ENCODE measurements at places on chromosomes 13 and 19. TPM values are rescaled to one million over a fixed set of nuclear protein-coding genes. Genes with fewer than 3 reads are reported as not detected.

The MRPL57 gene
- 19.8 TPM for total RNA-seq

The C3 gene
- total RNA-seq = 241 TPM

- ATAC-seq = no peak
Observed at GRCh38 chr19:16121141-16121540, 9.5 kb downstream of the RAB8A start.

- peak; percentile 59 for ATAC-seq
Observed at GRCh38 chr13:99043831-99044231, 66.0 kb upstream of the DOCK9 start.

DNA sequence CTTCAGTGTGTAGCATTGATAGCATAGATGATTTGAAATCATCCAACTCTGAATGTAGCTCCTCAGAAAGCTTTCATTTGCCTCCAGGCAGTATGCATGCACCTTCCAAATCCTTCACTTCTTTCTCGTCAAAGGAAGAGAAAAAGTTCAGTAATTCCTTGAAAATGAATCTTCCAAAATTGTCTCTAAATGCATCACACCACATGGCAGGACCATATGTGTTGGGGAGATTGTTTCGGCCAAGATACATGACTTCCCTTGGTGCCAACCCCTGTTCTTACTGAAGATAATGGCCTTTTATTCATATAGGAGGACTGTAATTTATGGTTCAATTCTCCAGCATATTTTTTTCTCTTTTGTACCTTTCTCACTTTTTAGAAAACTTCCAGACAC lies 315.6 kb upstream of the SPRY2 start:
- no peak for ATAC-seq

DNA sequence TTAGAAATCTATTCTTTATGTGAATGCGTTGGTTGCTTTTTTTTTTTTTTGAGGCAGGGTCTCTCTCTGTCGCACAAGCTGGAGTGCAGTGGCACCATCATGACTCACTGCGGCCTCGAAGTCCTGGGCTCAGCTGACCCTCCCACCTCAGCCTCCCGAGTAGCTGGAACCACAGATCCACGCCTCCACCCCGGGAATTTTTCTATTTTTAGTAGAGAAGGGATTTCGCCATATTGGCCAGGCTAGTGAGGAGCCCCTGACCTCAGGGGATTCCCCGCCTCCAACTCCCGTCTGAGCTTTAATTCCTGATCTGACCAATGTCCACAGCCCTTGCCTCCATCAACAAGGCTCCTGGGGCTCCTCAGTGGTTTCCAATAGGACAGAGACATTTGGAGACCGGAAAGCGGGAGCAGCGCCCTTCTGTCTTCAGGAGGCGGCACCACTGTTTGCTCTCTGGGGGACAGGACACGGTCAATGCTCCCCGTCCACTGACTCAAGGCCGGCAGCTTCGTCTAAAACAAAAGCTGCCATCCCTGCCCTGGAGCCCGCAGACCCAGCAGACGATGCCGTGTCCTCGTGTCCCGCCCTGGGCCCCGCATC lies 503 bp downstream of the TUBA3C start:
- ATAC-seq = no peak

- ATAC-seq = no peak
Observed at GRCh38 chr19:41546386-41546789, 29.6 kb upstream of the CEACAM21 start.

DNA sequence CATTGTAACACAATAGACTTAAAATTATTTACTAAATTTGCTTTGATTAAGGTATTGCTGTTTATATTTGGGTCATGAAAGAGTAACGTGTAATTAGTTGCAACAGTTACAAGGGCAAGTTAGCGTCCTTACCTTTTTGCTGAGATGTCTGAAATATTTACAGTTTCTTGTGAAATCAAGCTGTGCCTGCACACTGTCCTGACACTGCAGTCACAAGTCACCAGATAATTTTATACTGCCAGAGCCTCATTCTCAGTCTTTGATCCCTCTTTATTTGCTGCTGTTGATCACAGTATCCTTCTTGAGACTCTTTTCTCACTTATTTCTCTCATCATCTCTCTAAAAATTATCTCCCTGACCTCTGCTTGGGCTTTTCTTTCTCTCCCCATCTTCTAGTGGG lies 8.4 kb upstream of the DIAPH3 start:
- no peak for ATAC-seq

DNA sequence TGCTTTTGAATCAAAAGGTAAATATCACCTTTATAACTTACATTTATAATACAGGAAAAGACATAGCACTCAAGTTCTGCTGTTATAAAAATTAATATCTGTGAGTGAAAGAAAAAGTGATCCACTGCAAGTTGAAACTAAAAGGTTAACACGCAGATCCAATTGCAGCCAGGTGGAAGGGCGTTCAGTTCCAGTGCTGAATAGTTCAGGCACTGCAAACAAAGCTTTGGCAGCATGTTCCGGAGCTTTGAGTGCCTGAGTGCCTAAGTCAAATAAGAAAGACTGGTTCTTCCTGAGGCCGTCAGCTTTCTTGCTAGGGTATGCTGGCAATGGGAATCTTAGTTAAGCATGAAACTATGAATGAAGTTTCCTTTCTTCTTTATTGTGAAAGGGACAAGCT lies 200.3 kb downstream of the LMO7 start:
- no peak for ATAC-seq

The FGF21 gene
- total RNA-seq = not detected

DNA sequence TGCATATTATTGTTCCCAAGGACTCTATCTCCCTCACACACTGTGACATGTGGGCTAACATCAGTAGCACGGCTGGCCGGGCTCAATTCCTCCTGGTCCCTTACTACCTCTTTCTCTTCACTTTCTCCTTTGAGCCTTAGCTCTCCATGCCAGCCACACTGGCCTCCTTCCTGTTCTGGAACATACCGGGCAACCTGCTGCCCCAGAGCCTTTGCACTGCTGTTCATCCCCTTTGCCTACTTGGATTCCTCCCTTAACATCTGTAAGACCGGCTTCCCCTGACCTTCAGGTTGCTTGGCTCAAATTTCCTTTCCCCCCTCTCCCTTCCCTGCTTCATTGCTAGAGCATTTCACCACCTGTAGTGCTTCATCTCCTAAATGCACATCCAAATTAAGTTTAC lies 17.1 kb downstream of the IRS2 start:
- ATAC-seq = no peak

The ZNF20 gene
- total RNA-seq = 15.3 TPM

- ATAC-seq = no peak
Observed at GRCh38 chr13:103315711-103316110, 249.5 kb upstream of the SLC10A2 start.

GRCh38 chr19:16899566-16900075 lies 10.8 kb downstream of the F2RL3 start:
- ATAC-seq = no peak

The MAST1 gene
- 17.9 TPM for total RNA-seq

GRCh38 chr13:105047676-105048295 lies 1487.7 kb downstream of the EFNB2 start:
- ATAC-seq = no peak

- ATAC-seq = no peak
Observed at GRCh38 chr13:35144166-35144890, 202.3 kb downstream of the NBEA start.

The SERPINE3 gene
- not detected for total RNA-seq

DNA sequence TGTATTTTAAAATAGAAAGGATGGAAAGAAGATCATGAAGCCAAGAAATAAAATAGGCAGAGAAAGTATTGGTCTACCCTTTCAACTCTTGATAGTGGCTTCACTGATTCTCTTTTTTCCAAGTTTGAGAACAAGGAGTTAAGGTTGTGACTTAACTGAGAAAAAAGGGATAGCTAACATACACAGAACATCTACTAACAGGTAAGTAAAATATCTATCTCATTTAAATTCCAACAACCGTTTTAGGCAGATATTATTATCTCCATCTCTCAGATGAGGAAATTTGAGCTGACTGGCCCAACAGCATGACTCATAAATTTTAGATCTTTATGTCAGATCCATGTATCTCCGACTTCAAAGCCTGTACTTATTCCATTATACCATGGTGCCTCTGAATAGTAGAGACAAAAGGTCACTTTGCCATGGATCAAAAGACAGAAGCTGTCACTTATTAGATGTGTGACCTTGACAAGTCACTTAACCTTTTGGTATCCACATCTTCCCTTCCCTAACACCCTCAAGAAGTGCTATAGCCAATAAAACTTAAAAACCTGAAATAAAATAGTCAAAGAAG lies 152.1 kb downstream of the DACH1 start:
- ATAC-seq = no peak

The HRC gene
- total RNA-seq = 47.8 TPM

The IGFL1 gene
- 1.8 TPM for total RNA-seq

GRCh38 chr19:30799865-30800755 lies 427.9 kb downstream of the ZNF536 start:
- peak; percentile 89 for ATAC-seq

DNA sequence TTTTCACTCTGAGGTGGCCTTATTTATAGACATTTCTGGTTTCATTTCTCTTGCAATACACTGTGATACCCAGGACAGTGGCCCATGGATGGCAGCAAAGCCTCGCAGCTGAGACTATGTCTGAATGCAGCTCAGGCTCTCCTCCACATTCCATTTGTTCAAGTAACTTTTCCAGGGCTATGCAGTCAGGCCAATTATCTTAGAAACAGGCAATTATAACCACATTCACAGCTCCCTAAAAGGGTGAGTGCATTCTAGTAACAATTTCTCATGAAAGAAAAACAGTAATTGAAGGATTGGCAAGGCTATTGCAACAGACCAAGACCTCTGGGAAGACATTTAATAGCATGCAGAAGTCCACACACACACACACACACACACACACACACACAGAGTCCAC lies 264.0 kb downstream of the TBC1D4 start:
- no peak for ATAC-seq

- ATAC-seq = peak; percentile 77
Observed at GRCh38 chr13:97945342-97945741, 8.1 kb upstream of the IPO5 start.

Data from motor neuron (in vitro differentiated cells).